ENCODE measurements at places on chromosomes 1 and 21. TPM values are rescaled to one million over a fixed set of nuclear protein-coding genes. Genes with fewer than 3 reads are reported as not detected.

GRCh38 chr1:2783069-2783434 is 18.4 kb downstream of the TTC34 start:
- DNase-seq, result no peak

LIPI gene
- not detected for total RNA-seq

CD101 gene
- total RNA-seq, result not detected

- no peak for DNase-seq
These were observed 6.5 kb upstream of the BARHL2 start for GRCh38 chr1:90723590-90724108.

MYOC gene
- total RNA-seq, result not detected
